Activated CD4-positive, alpha-beta T cell treated with anti-CD3 and anti-CD28 coated beads, Interleukin-2, amount 10 ng/mL, durations not matched to agents 7 days and 5 days (primary cell): ENCODE measurements at places on chromosomes 13 and 19.

GRCh38 chr13:107822006-107822405 is 393.3 kb downstream of the LIG4 start:
- no peak for DNase-seq

- DNase-seq = no peak
Measured at GRCh38 chr19:42274065-42274682, 5.1 kb downstream of the CIC start.

DNA sequence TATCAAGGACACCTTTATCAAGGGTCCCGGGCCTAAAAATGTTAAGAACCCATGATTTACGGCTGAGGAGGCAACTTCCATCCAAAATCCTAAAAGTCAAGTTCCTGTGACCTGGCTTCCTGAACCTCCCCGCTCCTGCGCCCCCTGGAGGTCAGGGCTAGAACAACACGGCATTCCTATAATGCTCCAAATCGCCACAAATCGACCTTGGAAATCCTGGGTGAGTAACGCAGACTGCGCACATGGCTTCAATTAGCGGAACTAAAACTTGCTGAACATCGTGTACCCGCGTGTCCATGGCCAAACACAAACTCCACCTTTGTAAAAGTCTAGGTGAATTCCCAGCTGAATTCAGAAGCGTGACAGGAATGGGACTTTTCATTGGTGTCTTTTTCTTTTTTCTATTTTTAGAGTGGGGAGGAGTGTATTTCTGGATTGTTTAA is 4.3 kb upstream of the C5AR1 start:
- DNase-seq = peak; percentile 49

- no peak for DNase-seq
Measured at GRCh38 chr19:52140032-52140710, 433 bp upstream of the ZNF616 start.

GRCh38 chr13:101552786-101553185 is 100.3 kb downstream of the ITGBL1 start:
- no peak for DNase-seq

DNA sequence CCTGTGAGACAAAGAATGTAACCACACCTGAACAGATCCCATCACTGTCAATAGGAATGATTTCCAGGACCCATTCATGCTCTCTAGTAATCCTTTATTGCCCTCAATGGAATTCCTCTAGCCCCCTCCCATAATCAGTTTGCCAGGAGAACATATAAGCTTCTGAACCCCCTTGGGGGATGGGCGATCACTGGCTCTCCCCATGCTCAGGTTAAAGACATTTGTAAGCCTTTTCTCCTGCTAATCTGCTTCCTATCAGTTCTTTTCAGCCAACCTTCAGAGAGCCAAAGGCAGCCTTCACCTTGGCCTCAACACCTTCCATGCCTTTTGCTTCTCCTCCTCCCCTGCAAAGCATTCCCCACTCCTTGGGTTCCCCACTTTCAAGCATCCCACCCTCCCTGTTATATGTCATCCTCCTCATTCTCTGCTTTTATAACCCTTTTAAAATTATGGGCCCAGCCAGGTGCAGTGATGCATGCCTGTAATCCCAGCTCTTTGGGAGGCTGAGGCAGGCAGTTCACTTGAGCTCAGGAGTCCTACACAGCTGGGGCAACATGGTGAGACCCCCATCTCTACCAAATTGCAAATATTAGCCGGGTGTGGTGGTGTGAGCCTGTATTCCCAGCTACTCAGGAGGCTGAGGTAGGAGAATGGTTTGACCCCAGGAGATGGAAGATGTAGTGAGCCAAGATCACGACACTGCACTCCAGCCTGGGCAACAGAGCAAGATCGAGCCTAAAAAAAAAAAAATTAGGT is 12.4 kb downstream of the DPRX start:
- DNase-seq = no peak

DNA sequence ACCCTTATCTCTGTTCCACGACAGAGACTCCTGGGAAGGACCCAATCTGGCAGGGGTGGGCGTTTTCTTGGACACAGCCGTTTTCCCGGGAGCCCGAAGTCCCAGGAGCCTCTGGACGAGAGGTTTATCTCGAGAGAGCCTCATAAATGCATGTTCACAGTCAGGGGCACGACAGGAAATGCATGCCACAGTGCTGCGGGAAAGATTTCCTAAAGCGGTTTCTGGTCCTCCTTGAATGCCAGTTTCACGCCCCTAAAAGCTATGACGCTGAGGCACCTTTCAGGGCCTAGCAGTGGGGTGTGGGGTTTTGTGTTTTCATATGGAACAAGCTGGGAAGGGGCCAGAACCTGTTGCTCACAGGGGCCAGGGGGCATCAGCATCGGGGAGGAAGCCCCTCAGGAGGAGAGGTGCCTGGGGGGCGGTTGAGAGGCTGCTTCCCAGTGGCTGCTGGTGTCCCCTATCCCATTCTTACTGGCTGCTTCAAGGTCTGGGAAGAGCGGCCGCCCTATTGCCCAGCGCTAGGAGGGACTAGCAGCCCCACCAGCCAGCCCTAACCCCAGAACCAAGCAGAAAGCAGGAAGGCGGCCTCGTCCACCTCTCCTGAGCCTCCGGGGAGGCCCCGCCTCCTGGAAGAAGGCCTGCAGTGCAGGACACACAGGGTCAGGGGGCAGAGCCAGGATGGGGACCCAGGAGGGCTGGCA is 157.0 kb downstream of the KDM4B start:
- no peak for DNase-seq
